ENCODE measurements at places on chromosomes 2 and 18. TPM values are rescaled to one million over a fixed set of nuclear protein-coding genes. Genes with fewer than 3 reads are reported as not detected.

SLC4A5 gene
- total RNA-seq: 4.5 TPM

SLC20A1 gene
- total RNA-seq: 59.1 TPM

LAMA3 gene
- total RNA-seq: 4.0 TPM

MGAT4A gene
- total RNA-seq: 16.8 TPM

ERICH2 gene
- 1.6 TPM for total RNA-seq

ITGB6 gene
- total RNA-seq: 0.31 TPM

ASPRV1 gene
- total RNA-seq: 2.8 TPM

LDLRAD4 gene
- total RNA-seq: 2.0 TPM

CFAP210 gene
- total RNA-seq: 3.1 TPM

ACADL gene
- 1.1 TPM for total RNA-seq

DNA sequence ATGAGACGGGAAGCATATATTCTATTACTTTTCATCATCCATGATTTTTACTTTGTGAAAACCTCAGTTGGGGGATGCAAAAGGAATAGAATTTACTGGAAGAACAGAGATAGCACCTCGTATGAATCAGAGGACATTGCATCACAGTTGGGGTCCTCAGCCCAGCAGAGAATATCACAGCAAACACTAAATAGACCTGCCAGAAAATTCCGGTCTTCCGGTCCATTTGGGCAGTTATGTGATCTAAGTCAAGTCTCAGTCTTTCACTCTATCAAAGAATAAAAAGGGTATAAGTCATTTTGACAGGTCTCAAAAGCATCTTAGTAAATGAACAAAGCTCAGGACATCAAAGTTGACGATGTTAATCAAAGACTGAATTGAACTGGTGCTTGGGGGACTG lies 1100.6 kb downstream of the DPP10 start:
- no peak for ATAC-seq

DNA sequence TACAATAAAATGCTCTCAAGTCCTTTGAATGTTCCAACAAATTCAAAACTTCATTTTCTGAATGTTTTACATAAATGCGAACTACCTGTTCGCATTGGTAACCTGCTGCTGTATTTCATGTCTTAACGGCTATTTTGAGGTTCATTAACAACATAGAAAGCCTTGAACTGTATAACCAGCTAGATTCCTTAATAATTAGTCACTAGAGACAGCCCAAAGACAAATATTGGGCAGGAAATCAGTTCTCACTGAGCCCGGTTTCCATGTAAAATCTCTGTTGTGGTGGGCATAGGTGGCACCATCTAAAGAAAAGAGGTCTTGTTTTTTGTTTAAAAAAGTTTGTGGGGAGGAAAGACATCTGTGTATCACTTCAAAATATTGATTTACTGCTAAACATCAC lies 29.2 kb downstream of the PDIA6 start:
- no peak for ATAC-seq

DNA sequence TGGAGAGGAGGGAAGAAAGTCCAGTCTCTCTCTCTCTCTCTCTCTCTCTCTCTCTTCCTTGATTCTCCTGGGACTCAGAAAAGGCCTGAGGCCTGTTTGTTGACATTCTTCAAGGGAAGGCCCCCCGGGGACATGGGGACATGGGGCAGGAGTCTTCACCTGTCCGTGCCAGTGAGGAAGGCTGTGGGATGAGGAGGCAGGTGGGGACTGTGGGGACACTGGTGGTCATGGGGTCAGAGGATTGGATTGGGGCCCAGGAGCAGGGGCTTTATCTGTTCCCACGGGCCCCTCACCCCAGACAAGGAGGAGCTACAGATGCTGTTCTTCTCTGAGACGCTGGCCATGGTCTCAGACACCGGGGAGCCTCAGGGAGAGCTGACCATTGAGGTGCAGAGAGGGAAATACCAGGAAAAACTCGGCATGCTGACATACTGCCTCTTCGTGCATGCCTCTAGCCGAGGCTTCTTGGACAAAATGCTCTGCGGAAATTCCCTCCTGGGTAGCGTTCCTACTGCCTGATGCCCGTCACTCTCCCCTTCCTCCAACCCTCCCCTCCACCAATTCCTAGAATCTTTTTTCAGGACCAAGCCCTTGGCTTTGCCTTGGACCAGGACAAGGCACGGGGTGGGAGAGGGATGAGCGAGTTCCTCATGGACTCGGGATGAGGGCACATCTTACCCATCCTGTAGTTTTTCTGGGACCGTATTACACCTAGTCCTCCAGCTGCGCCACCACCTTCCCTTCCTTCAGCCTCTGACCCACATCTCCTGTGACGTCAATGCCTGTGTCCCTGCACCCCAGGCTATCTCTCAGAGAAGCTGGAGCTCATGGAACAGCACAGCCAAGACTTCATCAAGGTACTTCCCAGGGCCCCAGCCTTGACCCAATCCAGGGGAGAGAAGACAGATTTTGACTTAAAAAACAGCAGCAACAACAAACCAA lies 850 bp downstream of the CATIP start:
- ATAC-seq: no peak

GRCh38 chr2:237708961-237709360 lies 81.6 kb downstream of the LRRFIP1 start:
- peak; percentile 76 for ATAC-seq

DNA sequence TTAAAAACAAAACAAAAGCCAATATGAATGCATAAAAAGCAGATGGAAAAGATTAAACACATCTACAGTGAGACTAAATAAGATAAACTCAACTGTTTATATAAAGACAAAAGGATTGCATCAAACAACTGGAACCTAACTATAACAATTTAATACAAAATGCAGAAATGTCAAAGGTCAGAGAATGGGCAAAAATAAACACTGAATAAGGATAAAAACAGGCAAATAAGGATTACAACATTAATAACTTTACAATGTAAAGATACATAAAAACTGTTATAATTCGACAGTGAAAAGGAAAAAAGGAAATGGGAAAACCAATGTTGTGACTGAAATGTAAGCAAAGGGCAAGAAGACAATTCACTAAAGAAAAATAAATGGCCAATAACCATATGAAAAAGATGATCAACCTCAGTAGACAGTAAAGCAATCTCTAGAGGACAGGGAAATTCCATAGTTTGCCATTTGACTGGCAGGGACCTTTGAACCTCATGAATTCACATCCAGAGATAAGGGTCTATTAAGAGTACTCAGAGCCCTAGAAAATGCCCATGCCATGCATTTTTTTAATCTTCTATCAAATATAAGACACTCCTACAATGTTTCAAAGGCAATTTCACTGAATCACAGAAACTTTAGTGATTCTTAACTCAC lies 83.7 kb downstream of the TMEM131 start:
- ATAC-seq: no peak

DNA sequence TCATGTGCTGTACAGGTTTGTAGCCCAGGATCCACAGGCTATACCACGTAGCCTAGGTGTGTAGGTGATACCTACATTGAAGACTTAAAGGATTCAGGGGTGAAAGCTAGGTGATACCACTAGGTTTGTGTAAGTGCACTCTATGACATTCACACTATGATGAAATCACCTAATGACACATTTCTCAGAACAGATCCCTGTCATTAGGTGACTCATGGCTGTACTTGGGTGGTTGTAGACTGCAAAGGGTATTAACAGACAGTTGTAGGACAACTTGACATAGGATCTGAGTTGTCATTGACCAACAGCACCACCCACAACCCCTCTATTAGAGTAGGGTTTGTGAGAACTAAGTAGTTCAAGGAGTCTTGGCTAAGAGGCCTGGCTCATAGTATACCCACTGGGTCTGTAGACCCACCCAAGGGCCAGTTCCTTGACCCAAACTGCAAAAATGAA lies 27.7 kb upstream of the SMCHD1 start:
- ATAC-seq: no peak

DNA sequence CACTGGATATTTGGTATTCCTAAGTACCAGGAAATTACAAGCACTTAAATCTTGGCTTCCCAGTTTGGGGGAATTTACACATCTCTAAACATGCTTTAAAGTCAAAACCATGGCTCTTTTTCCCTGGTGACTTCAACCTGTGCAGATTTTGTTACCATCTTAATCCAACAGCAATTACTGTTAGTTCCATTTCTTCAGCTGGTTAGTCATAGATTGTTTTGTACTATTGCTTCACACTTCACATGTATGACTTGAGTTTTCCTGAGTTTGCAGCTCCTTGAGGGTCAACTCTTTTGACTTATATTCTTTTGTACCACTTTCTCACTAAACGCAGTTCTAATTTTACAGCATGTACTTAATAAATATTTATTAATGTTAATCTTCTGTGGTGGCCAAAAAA lies 203.4 kb upstream of the RND3 start:
- ATAC-seq: no peak

GRCh38 chr2:406876-407275 lies 119.0 kb upstream of the ALKAL2 start:
- ATAC-seq: no peak

DNA sequence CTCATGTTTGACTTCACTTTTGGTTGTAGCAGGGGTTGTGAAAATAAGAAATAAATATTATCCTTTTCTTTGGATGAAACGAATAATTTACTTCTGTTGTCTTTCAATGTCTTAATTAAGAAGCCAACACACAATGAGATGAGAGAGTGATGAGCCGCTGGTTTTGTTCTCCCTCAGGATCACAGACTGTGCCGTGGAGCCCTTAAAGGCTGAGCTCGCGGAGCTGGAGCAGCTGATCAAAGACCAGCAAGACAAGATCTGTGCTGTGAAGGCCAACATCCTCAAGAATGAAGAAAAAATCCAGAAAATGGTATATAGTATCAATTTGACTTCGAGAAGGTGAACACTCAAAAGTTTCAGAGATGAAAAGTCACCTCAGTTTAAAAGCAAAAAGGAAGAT lies 28.1 kb upstream of the ASB1 start:
- no peak for ATAC-seq

DNA sequence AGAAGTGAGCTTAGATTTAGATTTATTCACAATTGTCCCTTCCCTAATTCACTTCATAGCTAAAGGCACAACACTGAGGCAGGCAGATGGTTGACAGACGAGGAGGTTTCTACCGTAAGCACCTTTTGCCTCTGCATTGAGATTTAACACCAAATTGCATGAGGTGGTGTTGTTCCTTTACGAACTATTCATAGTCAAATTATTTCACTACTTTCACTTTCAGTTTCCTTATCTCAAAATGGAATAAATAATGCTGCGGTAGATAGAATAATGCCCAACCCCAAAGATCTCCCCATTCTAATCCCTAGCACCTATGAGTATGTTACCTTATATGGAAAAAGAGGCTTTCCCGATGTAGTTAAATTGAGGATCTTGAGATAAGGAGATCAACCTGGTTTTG lies 58.9 kb upstream of the LINC00305 start:
- no peak for ATAC-seq

GRCh38 chr2:69538872-69539548 lies 101.8 kb upstream of the NFU1 start:
- ATAC-seq: no peak

DNA sequence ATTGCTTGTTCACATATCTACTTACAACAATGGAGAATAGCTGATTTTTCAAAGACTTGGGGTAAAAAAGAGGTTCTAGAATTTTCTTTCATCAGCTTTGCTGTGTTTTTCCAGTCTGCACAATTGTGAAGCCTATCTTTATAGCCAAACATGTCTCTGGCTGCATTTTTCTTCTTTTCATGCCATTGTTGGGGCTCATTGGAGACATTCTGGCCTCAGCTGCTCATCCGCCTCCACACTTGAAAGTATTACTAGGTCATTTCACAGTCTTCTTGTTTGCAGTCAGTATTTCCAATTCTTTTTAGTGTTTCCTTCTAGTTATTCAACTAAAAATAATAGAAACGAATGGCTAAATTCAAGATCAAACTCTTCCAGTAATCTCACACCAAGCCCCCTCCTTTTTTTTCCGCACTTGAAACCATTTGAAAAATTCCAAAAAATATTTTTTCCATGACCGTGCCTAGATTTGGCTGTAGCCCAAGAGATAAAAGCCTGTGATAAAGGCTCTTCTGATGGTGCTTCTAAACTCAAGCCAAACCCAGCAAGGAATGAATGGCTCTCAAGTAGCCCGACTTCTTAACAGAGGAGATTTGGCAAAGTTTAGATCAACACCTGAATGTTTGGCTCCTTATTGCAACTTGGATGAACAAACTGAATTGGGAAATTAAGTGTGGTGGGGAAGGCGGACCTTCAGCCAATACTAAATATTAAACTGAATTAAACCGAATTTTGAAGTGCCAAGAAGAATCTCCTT lies 103.4 kb downstream of the NRP2 start:
- peak; percentile 19 for ATAC-seq

DNA sequence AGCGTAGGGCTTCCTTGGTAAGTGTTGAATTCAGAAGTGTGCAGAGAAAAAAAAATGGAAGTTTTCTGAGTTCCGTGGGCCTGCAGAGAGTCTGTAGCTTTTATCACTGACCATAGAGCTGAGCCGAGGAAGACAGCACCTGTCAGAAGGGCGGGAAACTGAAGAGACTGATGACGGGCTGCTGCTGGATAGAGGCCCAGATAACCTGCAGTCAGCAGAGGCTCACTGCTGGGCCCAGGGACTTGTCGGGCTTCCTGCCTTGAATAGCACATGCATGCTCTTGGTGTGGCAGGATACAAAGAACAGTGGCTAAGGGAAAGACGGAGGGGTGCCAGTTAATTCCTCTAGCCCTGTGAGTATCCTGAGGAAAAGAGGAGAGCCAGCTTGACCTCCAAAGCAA lies 166.4 kb downstream of the MGAT5 start:
- no peak for ATAC-seq

GRCh38 chr2:130327703-130328527 lies 14.8 kb upstream of the IMP4 start:
- no peak for ATAC-seq

DNA sequence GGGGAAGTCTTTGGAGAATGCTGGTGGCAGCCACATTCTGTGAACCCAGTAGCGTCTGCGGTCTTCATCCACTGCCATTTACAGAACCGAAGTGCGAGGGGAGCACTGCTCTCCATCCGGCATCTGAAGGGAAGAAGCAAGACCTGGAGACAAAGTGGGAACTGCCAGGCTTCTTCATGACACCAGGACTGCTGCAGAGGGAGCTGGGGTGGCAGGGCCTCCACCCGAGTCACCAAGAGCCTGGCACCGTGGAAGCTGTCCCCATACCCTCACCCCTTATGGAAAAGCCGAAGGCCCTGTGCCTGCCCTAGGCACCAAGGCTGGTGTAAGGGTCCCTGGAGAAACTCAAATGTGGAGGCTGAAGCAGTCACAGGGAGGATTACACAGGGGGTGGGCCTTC lies 79.8 kb downstream of the CIB4 start:
- no peak for ATAC-seq

DNA sequence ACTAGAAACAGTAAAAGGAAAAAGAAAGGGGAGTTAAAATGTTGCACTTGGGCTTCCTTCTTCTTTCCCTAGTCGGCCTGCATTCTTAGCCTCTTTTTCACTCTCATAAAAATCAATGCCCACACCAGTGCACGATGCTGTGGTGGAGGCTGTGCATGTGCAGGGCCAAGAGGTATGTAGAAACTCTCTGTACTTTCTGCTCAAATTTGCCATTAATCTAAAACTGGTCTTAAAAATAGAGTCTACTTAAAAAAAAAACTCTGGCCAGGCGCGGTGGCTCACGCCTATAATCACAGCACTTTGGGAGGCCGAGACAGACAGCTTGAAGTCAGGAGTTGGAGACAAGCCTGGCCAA lies 11.1 kb downstream of the TRAPPC8 start:
- no peak for ATAC-seq

Data from motor neuron (in vitro differentiated cells).